ENCODE measurements at places on chromosomes 1 and 21.

- no peak for DNase-seq
Observed at GRCh38 chr1:30286241-30286987, 437.0 kb downstream of the MATN1 start.

GRCh38 chr1:185917646-185918045 lies 183.5 kb downstream of the HMCN1 start:
- DNase-seq: no peak

- no peak for DNase-seq
Observed at GRCh38 chr21:31022306-31022705, 16.0 kb downstream of the KRTAP19-8 start.

- peak; percentile 17 for DNase-seq
Observed at GRCh38 chr1:173057984-173058383, 7.2 kb upstream of the TNFSF18 start.

DNA sequence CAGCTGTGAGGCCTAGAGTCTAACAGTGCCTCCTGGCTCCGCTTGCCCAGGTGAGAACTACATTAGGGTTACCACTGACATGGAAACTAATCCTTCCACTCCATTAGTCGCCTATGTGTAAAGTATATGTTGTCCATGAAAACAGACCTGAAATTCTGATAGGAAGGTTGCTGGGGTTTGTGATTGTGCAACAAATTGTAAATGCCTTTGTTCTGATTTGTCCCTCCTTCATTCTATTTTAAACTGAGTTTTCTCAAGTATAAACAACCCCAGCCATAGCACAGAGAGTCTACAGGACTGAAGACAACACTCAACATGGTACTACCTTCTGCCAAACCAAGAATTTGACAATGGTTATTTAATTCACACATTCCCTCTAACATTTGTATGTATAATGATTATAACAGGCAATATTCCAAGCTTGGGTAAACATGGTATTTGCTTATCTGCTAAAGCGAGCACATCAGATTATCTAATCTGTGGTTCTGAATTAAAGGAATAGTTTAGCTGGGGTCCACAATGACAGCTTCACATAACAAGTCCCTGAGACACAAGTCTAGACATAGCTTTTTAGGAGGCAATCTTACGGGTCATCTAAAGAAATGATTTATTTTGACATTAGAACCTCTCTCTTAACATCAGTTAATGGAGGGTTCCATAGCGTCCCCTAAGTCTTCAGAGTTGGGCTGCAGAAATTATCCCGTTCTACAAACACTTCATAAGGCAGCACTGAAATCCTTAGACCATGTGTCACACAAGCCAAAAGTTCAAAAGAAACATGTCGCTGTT lies 633.0 kb downstream of the SMYD3 start:
- DNase-seq: no peak

- no peak for DNase-seq
Observed at GRCh38 chr21:43370091-43370658, 56.8 kb downstream of the SIK1 start.

- DNase-seq: peak; percentile 96
Observed at GRCh38 chr1:234774971-234775370, 165.0 kb upstream of the IRF2BP2 start.

DNA sequence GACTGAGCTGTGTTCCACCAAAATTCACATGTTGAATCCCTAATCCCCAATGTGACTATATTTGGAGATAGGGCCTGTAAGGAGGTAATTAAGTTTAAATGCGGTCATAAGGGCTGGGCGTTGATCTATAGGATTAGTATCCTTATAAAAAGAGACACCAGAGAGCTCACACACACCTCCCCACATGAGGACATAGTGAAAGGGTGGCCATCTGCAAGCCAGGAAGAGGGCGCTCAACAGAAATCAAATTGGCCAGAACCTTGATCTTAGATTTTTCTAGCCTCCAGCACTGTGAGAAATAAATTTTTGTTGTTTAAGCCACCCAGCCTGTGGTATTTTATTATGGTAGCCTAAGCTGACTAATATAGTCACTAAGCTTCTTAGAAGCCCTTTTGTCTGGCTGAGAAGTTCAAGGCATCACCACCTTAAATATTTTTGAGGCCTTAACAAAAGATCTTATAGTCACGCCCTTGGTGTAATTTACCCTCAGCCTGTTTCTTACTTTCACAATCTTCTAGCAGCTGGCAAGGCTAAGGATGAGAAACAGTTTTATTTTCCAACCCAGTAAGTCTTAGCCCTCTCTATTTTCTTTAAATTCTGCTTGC lies 28.8 kb downstream of the GORAB start:
- no peak for DNase-seq

GRCh38 chr1:48523558-48523957 lies 51.6 kb upstream of the SPATA6 start:
- no peak for DNase-seq

GRCh38 chr1:18997508-18997907 lies 41.0 kb upstream of the IFFO2 start:
- no peak for DNase-seq

DNA sequence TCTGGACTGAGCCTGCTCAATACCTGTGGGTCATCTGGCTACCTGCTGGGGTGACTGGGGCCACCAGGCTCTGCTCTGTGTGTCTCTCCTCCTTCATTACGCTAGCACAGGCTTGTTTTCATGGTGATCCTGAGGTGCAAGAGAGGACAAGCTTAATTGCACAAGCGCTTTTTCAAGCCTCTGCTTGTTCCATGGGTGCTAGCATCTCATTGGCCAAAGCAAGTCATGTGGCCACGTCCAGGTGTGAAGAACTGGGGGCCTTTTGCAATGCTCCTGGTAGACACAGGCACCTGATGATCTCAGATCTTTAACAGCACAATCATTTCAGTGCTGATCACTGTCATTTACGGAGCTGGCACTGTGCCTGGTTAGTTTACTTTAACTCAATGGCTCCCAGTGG lies 114.6 kb downstream of the KAZN start:
- DNase-seq: no peak

- DNase-seq: no peak
Observed at GRCh38 chr1:108598340-108598739, 38.4 kb downstream of the EEIG2 start.

DNA sequence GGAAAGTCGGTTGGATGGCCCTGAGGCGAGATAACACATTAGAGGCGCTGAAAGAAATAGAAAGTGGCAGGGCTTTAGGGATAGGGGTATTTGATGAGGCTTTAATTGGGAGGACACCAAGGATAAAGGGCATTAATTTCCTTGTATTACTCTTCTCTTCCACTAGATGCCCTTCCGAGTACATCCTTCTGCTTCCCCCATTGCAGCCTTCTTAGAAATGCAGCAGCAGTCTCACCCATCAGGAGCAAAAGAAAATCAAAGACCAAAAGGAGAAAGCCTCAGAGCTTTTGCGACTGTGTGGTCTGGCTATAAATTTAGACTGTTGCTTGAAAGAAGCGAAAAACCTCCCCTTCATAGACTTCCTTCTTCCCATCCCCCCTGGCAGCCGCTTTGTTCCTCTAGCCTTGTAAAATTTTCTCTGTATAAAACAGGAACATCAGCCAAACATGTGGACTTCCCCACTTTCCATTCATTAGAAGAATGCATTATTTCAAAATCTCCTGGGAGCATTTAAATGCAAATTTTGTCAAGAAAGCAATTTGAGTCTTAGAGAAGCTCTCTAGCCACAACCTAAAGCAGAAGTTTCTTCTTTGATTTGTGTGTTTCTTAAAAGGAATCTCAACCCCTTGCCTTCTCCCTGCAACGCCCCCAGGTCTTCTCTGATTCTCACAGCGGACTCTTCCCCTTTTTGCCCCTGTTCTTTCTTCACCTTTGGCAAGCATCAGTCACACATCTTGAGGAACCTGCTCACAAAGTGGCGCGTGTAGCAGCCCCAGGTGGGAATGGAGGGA lies 76.6 kb downstream of the NDUFS5 start:
- DNase-seq: peak; percentile 30

Measured in bone marrow (tissue), 2 donors.